ENCODE measurements at places on chromosomes 11 and 22.

- DNase-seq, result no peak
These were observed 190.1 kb upstream of the E2F8 start for GRCh38 chr11:19430754-19431398.

DNA sequence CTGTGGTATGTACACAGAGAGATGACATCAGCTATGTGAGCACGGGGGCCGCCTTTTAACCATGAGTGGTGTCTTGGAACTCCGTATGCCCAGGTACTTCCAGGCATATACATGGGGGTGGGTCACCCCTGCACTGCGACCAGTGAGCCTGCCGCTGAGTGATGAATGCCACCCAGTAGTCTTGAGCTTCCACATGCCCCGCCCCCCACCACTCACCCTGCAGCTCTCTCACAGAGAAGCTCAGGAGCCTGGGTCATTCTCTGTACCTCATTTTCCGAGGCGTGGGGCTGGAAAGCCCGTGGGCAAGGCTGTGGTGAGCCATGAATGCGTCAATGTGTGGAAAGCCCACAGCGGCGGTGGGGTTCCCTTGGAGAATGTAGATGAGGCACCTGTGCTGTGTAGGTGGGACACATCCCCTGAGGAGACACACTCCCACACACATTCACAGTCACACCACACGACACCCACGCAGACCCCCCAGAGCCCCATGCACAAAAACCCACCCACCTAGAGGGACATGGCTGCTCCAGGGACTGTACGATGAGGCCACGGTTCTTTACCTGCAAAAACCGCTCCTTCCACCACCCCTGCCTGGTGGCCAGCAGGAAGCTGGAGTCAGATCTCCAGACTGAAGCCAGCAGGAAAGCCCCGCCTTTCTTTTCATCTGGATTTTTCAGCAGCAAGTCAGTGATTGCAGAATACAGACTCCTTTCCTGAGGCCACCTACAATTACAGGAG, 67.6 kb downstream of the PIWIL3 start:
- no peak for DNase-seq

DNA sequence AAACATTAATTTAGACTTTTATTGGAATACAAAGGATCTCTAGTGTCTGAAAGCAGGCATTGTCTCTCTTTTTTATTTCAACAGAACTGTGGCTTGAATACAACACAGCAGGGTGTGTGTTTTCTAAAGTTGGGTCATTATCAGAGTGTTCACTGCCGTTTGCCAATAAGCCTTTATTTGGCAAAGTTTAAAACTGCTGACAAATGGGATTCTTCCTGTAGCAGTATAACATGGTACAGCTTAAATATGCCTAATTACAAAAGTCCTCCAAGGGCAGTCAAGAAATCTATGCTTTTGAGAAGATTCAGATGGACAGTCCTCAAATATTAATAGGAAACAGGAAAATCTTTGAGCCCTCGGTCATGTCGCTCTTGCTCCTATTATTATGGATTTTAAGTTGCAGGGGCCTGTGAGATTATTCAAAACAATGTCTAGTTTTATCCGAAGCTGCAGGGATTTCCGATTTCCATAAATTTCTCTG, 199.9 kb downstream of the MAML2 start:
- DNase-seq, result peak; percentile 68

GRCh38 chr11:61110255-61111049, 8.2 kb downstream of the CD5 start:
- DNase-seq, result no peak

GRCh38 chr11:13993096-13993765, 30.7 kb downstream of the SPON1 start:
- DNase-seq, result no peak

- no peak for DNase-seq
These were observed 109.2 kb downstream of the RRM1 start for GRCh38 chr11:4203603-4204360.

All from astrocyte of the spinal cord (primary cell).